8988T (cell line): ENCODE measurements at places on chromosomes 6 and 20.

DNA sequence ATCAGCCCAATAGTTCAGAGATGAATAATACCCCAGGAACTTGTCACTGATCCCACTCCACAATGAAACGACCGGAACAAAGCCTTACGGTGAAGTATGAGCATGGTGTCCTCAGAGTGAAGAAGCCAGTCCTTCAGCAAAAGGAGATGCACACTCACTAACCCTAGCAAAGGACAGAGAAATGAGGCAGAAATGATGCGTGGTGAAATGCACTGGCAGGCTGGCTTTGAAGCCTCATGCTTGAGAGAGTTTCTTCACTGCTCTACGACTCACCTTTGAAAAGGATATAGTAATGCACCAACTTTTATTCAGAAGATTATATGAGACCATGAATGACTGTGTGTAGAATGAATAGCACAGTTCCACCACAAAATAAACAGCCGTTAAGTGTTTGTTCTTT is 74.8 kb downstream of the PHACTR1 start:
- DNase-seq: no peak

DNA sequence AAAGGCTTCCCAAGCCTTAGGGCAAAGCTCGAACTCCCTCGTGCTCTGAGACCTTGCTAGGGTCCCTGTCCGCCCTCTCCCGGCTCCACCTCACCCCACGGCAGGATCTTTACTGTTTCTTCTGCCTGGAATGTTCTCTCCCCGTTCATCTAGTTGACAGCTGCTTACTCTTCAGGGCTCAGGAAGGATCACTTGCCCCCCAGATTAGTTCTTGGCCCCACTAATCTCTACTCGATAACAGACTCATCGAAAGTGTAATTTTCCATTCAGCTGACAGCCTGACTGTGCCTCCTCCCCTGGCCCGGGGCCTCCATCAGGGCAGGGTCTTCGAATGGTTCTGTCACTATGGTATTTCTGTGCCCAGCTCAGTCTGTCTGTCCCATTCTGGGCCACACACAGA is 3.1 kb downstream of the MAP1LC3A start:
- DNase-seq: no peak

DNA sequence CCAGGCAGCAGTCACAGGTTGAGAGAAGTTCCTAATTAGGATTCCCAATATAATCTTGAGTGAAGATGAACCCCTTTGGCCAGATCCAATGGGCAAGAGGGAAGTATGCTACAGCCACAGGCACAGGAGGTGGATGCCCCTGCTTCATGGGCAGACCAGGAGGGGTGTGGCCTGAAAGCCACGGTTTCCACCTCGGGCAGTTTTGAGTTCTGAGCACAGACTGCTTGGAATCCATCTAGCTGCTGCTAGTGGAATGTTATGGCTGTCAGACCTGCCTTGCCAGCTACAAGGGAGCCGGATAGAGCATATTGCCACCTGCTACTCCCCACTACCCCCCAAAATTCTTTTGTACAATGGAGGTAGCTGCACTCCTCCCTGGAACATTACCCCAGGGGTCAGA is 672.9 kb downstream of the HACE1 start:
- no peak for DNase-seq

DNA sequence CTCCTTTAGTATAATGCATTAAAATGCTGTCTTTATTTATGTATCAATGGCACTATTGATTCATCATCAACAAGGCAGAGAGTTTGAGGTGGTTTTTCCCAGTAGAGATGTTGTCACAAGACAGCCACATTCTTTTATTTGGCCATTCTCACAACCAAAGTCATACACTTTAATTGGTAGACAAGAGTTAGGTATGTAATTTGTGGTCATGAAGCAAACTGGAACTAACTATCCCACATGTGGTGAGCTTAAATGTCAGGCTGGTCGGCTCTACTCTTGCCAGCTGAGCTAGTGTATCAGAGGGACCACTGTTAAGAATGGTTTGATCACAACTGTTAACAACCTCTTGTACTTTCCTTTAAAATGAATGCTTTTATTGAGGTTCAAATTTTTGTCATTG is 714.6 kb downstream of the CD109 start:
- DNase-seq: no peak

DNA sequence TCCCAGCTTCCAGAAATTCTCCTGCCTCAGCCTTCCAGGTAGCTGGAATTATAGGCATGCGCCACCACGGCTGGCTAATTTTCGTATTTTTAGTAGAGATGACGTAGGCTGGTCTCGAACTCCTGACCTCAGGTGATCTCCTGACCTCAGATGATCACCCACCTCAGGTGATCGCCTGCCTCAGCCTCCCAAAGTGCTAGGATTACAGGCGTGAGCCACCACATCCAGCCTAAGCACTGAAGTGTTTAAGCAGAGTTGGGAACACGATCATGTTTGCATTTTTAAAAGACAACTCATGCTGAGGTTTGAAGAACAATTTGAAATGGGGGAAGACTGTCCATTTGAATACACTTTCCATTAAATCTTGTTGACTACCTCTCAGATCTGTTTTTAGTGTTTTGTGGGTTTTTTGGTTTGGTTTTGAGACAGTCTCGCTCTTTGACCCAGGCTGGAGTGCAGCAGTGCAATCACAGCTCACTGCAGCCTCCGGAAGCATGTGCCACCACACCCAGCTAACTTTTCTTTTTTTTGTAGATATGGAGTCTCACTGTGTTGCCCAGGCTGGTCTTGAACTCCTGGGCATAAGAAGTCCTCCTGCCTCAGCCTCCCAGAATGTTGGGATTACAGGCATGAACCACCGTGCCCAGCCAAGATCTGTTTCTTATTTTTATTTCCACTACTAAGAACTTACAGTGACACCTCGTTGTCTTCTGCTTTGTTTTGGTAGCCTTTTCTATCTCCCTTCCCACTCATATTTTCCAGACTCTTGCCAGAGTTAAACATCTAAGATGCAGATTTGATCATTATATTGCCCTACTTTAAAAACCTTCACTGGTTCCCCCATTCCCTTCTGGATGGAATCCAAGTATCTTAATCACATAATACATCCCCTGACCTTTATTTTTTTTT is 5.5 kb downstream of the CASP8AP2 start:
- DNase-seq: no peak

GRCh38 chr6:101000341-101000740 is 119.2 kb upstream of the ASCC3 start:
- no peak for DNase-seq
